ENCODE measurements at places on chromosomes 7 and 10.
A peak's percentile ranks its signal among the peaks of the same experiment; 100 is the strongest.

GRCh38 chr7:132782777-132783640 lies 206.7 kb upstream of the PLXNA4 start:
- no peak for DNase-seq

DNA sequence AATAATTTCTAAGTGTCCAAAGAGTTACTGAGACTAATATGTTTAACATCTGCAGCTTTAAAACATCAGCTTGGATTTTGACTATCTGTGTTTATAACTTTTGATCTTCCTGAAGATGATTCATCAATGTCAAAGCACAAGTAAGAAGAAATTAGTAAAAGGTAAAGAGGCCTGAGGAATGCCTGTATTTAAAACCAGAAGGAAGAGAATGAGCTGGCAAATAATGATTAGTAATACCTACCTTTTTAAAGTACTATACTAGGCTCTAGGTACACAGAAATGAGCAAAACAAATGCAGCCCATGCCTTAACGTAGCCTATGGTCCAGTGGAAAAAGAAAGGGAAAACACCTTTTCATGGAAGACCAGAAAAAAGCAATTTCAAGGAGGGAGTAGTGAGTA lies 158.0 kb downstream of the KCND2 start:
- no peak for DNase-seq

GRCh38 chr10:119039161-119039560 lies 9.6 kb downstream of the NANOS1 start:
- DNase-seq, result no peak

DNA sequence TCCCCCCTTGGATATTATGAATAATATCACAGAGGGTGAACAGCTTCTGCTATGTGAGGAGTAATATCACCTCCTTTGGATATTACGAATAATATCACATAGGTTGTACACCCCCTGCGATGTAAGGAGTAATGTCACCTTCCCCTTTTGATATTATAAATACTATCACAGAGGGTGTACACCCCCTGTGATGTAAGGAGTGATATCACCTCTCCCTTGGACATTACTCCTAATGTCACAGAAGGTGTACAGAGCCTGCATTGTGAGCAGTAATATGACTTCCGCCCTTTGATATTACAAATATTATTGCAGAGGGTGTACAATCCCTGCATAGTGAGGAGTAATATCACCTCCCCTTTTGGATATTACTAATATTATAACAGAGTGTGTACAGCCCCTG lies 9.2 kb upstream of the TMEM225B start:
- DNase-seq, result no peak

GRCh38 chr10:30454744-30455510 lies 20.9 kb downstream of the MAP3K8 start:
- DNase-seq, result no peak

- DNase-seq, result no peak
Measured at GRCh38 chr7:75010036-75010435, 45.5 kb downstream of the CASTOR2 start.

DNA sequence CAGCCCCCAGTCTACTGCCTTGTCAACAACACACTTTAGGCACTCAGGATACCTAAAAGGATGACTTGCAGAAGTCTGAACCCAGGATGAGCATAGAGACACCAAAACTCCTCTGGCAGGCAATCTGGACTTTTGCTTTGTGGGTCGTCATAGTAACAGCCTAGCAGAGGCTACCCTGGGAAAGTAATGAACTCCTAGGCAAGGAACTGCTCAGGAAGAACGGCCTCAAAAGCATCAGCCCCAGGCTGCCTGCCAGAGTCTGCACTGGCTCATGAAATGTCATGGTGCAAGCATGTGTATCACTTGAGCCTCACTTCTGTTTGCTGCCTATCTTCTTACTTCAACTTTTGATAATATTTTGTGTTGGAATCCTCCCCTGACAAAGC lies 715.1 kb downstream of the GRID1 start:
- DNase-seq, result no peak

DNA sequence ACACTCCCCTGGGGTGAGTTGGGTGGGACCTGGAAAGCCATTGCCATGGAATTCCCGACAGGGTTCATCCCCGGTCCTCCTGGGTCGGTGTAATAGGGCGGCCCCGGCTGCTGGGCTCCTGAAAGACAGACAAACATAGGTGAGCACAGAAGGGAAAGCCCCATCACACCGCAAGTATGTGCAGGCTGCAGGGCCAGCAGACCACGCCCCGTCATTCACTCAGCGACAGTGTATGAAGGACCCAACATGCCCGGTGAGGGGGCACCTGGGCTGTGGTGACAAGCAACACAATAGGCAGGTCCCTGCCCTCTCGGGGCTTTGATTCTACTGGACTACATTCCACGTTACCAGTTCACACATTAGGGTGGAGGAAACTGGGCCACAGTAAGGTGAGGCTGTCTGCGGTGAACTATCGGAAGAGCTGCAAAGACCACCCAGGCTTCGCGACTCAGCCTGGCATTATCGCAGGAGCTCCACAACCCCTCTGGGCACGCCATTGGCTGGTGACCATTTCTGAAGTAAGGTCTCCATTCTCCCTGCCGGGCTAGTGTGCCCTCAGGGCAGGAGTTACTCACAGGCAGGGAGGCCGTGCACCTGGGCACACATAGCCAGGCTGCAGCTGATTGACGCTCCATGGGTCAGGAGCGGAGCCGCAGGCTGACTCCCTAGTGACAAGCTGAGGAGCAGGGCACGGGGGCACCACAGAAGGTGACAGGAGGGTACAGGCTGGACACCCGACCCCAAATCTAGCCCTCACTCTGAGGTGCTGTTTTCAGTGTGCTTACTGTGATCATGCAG lies 99.2 kb downstream of the VOPP1 start:
- DNase-seq, result no peak

- peak; percentile 96 for DNase-seq
Measured at GRCh38 chr10:102399217-102400021, 3.9 kb downstream of the NFKB2 start.

- no peak for DNase-seq
Measured at GRCh38 chr10:128386816-128387604, 260.8 kb upstream of the MKI67 start.

DNA sequence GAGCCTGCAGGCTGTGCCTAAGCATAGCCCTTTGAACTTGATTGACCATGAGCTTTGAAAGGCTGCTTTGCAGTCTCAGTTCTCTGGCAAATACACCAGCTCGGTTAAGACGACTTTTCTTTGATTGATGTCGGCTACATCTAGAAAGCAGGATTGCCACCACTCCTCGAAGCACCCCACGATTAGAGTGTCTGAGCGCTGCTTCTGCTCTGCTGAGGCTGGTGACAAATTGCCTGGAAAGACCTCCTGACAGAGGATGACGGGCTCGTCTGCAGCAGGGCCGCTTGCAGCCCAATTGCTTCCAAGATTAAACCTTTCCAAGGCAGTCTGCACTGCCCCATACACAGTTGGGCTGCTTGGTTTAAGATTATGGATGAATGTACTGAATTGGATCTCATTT lies 182.0 kb downstream of the CUX1 start:
- no peak for DNase-seq

DNA sequence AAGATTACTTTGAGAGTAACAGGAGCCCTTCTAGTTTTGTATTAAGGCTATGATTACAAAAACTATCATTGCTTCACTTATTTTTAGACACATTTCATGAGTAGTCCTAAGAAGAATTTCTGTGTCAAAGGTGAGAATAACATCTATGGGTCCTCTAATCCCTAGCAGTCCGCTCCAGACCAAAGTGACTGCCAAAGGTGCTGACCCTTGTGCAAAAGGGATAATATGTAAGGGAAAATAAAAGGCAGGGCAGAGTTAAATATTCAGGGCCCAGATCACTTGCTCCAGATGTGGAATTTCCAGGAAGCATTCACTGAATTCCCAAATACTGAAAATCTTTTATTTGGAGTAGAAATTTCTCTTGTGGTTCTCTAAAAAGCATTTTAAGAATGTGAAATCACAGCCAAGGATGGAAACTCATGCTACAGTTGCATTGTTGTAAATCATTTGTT lies 29.3 kb downstream of the RHOBTB1 start:
- DNase-seq, result no peak

DNA sequence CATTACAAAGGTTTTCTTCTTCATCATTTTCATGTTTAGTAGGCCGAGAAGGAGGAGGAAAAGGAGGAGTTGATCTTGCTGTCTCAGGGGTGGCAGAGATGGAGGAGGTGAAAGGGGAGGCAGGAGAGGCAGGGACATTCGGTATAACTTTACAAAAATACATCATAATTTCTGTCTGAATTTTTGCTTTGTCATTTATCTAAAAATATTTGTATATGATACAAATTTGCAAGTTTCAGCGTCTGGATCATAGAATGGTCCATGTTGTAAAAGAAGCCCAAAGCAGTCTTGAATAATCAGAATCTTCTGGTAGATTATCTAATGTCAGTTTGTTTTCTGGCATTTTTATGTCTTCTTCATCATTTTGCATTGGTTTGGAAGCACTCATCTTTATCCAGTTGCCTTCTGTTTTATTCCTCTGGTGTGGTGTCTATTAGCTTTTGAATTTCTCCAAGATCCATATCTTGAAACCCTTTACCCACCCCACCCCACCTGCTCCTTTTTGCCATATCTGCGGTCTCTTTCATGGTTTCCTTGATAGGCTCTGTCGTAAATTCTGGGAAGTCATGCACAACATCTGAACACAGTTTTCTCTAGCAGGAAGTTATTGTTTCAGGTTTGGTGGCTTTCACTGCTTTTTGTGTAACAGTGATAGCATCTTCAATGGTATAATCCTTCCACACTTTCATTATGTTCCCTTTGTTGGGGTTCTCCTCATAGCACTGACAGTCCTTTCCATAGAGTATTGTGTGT lies 95.0 kb downstream of the ST7 start:
- DNase-seq, result no peak

GRCh38 chr7:70788276-70788675 lies 343.7 kb upstream of the GALNT17 start:
- DNase-seq, result no peak

DNA sequence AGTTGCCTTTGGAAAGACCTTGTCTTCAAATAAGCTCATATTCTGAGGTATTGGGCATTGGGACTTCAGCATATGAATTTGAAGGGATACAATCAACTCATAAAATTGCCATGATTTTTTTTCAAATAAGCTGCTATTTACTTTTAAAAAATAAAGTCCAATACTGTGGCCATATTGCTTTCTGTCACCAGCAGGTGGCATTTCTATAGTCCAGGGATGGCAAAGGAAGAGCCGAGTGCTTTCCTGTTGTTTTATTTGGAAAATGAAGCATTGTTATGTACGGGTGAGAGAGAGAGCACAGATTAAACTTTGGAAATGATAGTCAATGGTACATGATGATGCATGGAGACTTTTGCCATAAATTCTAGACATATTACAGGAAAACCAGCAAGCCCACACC lies 104.1 kb upstream of the DPP6 start:
- no peak for DNase-seq

DNA sequence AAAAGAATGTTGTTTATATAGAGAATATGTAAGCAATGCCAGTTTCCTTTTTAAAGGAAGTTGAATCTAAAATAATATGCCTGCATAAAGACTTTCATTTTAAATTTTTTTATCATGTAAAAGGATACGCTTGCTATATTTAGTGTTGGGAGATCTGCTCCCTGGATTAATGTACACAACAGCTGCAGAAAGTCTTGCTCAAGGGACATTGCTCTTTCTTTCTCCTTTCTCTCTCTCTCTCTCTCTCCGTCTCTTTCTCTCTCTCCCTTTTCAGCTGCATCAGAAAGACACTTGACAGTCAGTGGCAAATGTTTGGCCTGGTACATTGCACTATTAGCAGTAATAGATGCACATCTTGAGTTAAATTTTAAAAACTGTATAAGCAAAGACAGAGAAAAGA lies 739 bp downstream of the MYPN start:
- no peak for DNase-seq

- peak; percentile 60 for DNase-seq
Measured at GRCh38 chr10:80110986-80111385, 21.5 kb upstream of the PLAC9 start.

GRCh38 chr7:105027176-105027853 lies 13.3 kb downstream of the KMT2E start:
- no peak for DNase-seq

GRCh38 chr7:155721056-155721455 lies 76.6 kb downstream of the RBM33 start:
- DNase-seq, result no peak

DNA sequence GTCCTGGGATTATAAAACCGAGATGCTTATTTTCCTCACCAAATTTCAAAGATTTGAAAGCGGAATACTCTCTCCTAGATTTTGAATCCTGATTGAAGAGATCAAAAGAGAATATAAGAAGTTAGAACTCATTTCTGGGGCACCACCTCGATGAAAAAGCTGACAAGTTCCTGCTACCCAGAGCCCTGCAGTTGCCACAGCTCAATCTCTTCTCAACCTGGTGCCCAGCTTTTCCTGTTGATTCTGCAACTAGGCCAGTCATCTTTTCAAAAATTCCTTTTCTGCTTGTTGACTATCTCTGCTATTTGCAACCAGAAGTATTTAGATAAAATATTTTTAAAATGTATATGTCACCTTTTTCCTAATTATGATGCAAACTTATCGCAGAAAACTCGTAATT lies 45.0 kb downstream of the MTPN start:
- DNase-seq, result no peak
